Neural progenitor cell (in vitro differentiated cells): ENCODE measurements at places on chromosomes 11 and 22. TPM values are rescaled to one million over a fixed set of nuclear protein-coding genes. Genes with fewer than 3 reads are reported as not detected.
A peak's percentile ranks its signal among the peaks of the same experiment; 100 is the strongest.

CLMP gene
- 5.7 and 10.7 TPM in 2 replicates for total RNA-seq

TMEM126A gene
- 32.6 and 47.9 TPM in 2 replicates for total RNA-seq

IPO7 gene
- 157 and 231 TPM in 2 replicates for total RNA-seq

MCHR1 gene
- total RNA-seq: 0.45 and 2.1 TPM in 2 replicates

RCOR2 gene
- total RNA-seq: 70.6 and 139 TPM in 2 replicates

STIM1 gene
- total RNA-seq: 17.3 and 18.9 TPM in 2 replicates

MYBPC3 gene
- total RNA-seq: 0.06 and 0.12 TPM in 2 replicates

CCDC116 gene
- total RNA-seq: 0.15 TPM in 1 of 2 replicates, not detected in the other

ALDH3B2 gene
- not detected in 2 replicates for total RNA-seq

TRMT112 gene
- total RNA-seq: 257 and 284 TPM in 2 replicates

CRYBA4 gene
- total RNA-seq: 1.1 and 1.6 TPM in 2 replicates

GRCh38 chr22:23088199-23088604 lies 17.9 kb downstream of the GNAZ start:
- no peak for DNase-seq

DNA sequence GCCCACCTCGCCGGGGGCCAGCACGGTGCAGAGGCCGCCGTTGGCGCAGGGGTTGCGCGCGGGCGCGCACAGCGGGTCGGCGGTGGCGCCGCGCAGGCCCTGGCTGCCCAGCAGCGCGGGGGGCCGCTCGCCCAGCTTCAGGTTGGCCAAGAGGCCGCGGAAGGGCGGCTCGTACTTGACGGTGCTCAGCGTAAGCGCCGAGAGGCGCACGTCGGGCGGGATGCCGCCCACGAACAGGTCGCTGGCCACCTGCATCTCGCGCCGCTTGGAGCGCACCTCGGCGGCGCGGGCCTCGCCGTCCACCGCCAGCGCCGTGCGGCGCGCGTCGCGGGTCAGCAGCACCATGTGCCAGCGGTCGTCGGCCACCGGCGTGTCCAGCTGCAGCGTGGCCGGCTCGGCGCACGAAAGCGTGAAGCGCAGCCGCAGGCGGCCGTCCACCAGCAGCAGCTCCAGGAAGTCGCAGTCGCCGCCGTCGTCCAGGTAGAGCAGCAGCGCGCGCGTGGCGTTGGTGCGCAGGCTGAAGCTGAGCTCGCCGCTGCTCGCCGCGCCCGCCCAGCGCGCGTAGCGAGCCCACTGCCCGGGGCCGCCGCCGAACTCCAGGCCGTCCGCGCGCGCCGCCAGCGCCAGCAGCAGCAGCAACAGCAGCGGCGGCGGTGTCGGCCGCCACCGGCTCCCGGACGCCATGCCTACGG lies 9.8 kb downstream of the NRXN2 start:
- peak; percentile 82 for DNase-seq

DNA sequence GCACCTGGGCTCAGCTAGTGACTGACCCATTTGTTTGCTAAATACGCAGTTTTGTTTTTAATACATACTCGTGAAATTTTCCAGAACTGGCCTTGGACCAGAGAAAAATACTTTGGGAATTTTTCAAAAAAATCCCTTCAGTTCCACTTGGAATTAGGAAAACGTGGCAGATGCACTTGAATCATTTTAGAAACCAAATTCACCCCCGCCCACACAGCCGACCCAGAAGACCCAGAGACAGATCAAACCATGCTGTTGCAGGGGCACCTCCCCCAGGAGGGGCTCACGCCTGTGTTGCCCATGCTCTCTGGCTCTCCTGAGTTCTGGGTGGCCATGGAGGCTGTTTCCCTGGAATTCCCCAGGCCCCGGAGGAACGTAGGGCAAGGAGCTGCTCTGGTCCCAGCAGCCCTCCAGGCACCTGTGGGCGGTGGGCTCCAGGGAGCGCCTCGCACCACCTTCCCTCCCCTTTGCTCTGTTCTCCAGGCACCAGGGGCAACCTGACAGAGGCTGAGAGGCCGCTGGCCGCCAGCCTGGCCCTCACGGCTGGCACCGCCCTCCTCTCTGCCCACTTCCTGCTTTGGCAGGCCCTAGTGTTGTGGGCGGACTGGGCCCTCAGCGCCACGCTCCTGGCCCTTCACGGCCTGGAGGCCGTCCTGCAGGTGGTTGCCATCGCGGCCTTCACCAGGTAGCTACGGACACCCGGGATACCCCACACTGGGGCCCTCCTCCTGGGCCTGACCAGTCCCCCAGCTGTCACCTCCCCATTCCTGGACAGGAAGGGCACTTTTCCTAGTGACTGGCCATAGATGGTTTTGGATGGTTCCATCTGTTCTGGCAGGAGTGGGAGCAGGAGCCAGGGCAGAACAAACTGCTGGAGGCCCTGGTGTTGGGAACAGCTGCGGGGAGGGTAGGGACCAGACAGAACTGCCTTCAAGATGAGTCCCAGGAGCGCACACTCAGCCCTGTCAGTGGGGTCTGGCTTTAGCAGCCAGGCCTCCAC lies 3.3 kb upstream of the EPS8L2 start:
- DNase-seq: no peak

DNA sequence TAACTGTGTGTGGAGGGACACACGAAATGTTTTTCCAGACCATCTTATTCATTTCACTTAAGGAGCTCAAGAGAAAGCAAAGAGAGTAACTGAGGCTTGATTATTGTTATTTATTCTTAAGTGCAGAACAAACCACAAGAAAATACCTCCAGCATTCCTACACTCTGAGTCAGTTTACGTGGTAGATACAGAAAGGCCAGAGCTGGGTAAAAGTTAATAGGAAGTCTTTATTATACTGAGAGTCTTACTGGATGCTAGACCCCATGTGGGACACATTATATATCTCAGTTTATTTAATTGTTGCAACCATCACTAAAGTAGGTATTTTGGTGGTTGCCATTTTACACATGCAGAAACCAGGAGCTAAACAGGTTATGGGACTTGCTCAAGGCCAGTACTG lies 261.4 kb upstream of the POU2AF2 start:
- DNase-seq: no peak

DNA sequence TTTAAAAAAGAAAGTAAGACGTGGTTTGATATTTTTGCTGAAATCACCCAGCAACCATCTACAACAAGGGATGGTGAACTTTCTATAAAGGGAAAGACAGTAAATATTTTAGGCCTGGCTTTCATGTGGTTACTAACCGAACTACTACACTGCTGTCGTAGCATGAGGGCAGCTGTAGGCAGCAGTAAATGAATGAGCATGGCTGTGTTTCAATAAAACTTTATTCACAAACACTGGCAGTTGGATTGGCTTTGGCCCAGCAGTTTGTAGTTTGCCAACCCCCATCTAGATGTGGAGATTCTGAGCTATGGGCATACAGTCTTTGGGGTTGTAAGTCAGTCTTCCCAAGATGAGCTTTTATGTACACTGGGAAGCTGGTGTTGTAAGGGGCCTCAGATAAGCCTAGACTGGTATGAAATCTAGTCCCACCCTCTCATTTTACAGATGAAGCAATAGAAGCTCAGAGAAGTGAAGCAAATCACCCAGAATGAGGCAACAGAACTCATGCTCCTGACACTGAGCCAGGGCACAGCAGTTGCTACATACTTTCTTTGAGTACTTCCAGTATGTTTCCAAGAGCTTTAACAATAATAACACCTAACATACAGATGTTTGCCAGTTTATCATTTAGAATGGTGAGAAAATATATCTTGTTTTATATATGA lies 204.4 kb downstream of the ADAMTS15 start:
- DNase-seq: no peak

GRCh38 chr11:34525888-34526657 lies 12.5 kb upstream of the ELF5 start:
- no peak for DNase-seq

GRCh38 chr11:64089027-64089360 lies 53.3 kb downstream of the FLRT1 start:
- no peak for DNase-seq

GRCh38 chr11:131912134-131912533 lies 541.7 kb downstream of the NTM start:
- no peak for DNase-seq

DNA sequence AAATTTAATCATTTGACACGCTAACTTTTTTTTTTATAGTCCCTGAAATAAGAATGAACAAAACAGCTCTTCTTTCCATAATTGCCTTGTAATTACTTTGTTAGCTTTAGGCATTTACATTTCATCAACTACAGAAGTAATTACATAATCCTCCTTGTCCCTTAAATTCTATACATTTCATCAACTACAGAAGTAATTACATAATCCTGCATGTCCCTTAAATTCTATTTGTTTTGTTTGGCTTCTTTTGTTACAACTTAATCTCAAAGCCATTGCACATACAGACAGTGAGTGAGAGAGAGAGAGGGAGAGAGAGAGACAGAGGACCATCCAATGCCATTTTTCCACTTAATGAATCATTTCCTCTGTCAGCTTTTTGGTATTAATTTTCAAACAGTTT lies 873.2 kb downstream of the METTL15 start:
- DNase-seq: no peak

DNA sequence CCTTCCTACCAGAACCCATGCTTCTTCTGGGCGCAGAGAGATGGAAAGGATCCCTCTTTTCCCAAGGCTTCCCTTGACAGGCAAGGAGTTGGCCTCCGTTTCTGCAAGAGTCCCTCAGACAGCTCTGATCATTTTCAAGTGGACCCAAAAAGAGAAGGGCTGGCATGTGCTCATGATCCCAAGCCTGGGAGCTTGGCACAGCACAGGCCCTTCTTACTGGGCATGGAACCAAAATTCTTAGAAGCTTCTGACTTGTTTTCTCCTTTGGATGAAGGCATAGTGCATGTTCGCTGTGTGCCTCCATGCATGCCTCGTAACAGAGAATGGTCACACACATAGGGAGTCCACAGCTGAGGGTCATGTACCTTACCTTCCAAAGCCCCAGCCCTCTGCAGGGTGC lies 449.6 kb downstream of the MIAT start:
- DNase-seq: no peak

DNA sequence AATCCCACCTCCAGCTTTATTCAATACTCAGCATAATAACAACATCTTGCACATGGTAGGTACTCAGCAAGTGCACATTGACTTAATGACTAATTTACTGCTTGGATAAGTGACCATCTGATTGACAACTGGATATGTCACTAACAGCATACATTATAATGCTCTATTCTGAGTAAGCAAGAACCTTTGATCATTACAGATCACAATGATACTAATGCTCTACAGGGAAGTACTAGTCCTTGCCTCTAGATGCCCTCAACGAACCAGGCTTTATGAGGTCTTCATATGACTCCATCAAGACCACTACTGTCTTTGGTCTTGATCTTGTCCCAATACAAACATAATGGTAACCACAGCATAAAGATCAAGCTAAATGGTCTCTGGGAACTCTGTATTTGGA lies 167.6 kb upstream of the MTMR2 start:
- DNase-seq: no peak

GRCh38 chr11:116353589-116353988 lies 419.2 kb downstream of the BUD13 start:
- DNase-seq: no peak

GRCh38 chr11:73185680-73186293 lies 32.3 kb upstream of the P2RY2 start:
- no peak for DNase-seq
